ENCODE measurements at places on chromosomes 13 and 19. TPM values are rescaled to one million over a fixed set of nuclear protein-coding genes. Genes with fewer than 3 reads are reported as not detected.

RFPL4AL1 gene
- not detected for total RNA-seq

SELENOV gene
- not detected for total RNA-seq

MBD3L3 gene
- not detected for total RNA-seq

TPTE2 gene
- not detected for total RNA-seq

UBA52 gene
- total RNA-seq = 554 TPM

KLK11 gene
- total RNA-seq = not detected

LIM2 gene
- total RNA-seq = not detected

TNFSF13B gene
- total RNA-seq = 15.0 TPM

SYT5 gene
- not detected for total RNA-seq

Data from ascending aorta (tissue), 2 donors.